HepG2 (cell line): ENCODE measurements at places on chromosomes 6 and 20. TPM values are rescaled to one million over a fixed set of nuclear protein-coding genes. Genes with fewer than 3 reads are reported as not detected.

- H3K4me3 ChIP-seq: no peak overlapping the region
- H3K27me3 ChIP-seq: no peaks in the 10 kb centered on the region
- no peaks in the 10 kb centered on the region for H3K4me1 ChIP-seq
- no peaks in the 10 kb centered on the region for H3K36me3 ChIP-seq
- no peak overlapping the region for H3K27ac ChIP-seq
Measured at GRCh38 chr6:75986935-75987334, 85.5 kb downstream of the IMPG1 start.

DNA sequence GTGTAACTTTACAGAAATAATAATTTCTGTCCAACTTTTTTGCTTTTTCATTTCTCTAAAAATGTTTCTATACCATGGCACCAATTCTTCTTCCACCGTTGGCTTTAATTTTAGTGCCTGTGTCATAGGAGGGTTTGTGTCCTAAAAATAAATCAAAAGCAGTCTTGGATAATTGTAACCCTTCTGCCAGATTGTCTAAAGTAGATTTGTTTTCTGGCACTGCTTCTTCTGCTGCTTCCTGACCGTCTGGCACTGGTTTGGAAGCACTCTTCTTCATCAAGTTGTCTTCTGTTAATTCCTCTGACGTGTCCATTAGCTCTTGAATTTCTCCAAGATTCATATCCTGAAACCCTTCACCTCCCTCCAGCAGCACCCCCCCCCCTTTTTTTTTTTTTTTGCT lies 33.1 kb downstream of the SCAF8 start:
- DNase-seq: no peak
- H3K4me1 ChIP-seq: 0 out of 2 replicates have a peak, but pooled peaks cover 5% of the 10 kb centered on the region
- peaks cover 2% of the 10 kb centered on the region; the same call in 1 of the 2 replicates for H3K36me3 ChIP-seq
- no peaks in the 10 kb centered on the region for H3K27me3 ChIP-seq
- H3K27ac ChIP-seq: no peak overlapping the region

GRCh38 chr20:22428051-22428450 lies 156.3 kb downstream of the FOXA2 start:
- H3K27ac ChIP-seq: peak overlapping the region; percentile 96
- H3K4me3 ChIP-seq: no peak overlapping the region
- no peak for DNase-seq
- no peaks in the 10 kb centered on the region for H3K27me3 ChIP-seq
- H3K4me1 ChIP-seq: peaks cover 97% of the 10 kb centered on the region

DNA sequence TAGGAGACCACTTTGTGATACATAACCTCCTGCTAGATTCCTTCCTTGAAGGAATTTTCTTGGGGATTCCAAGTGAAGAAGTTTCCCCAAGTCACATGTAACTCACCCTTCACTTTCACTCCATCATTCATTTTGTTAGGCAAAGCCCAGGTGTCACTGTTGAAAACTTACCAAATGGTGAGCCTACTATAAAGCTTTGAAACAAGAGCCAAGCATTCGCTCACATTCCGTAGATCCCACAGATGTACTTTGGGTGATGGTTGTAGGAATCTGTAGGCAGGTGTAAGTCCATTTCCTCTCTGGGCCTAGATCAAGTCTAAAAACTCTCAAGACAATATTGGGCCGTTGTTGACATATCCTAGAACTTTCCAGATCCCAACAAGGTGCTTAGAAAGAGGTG lies 74.1 kb downstream of the PRDM1 start:
- H3K27me3 ChIP-seq: no peaks in the 10 kb centered on the region; the same call in 1 of the 2 replicates
- no peak for DNase-seq
- H3K4me1 ChIP-seq: peaks cover 16% of the 10 kb centered on the region
- no peak overlapping the region for H3K4me3 ChIP-seq
- H3K36me3 ChIP-seq: no peaks in the 10 kb centered on the region
- no peak overlapping the region for H3K27ac ChIP-seq

The GRIK2 gene
- total RNA-seq: not detected in 2 replicates

The SH3BGRL2 gene
- 28.8 and 49.2 TPM in 2 replicates for total RNA-seq

The HLA-DQB2 gene
- total RNA-seq: not detected in 2 replicates

The CST5 gene
- total RNA-seq: not detected in 2 replicates
